Left renal pelvis (tissue), 4 donors: ENCODE measurements at places on chromosomes 12 and 14. TPM values are rescaled to one million over a fixed set of nuclear protein-coding genes. Genes with fewer than 3 reads are reported as not detected.

DNA sequence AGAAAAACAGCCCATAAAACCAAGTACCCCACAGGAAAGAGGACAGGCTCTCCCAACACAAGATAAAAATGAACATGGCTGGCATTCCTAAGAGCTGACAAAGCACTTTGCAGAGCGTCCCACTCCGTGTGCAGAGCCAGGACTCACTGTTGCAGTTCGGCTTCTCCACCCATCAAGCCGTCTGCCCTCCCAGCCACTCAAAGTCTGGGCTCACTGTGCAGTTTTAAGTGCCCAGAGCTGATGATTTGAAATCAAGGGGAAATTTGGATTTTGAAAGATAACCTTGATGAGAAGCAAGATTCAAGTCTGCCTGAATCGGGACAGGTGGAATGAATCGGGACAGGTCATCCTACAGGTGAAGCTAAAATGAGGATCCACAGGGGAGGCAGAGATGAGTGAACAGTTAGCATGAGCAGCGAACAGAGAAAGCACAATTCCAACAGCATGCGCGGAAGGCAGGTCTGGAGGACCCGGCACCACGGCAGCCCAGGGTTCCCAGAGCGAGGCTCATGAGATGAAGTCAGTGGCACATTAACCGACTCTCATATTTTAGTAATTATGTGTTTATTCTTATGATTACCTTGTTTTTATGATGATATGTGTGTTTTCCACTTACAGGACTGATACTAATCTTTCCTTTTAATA, 39.8 kb upstream of the GPR68 start:
- DNase-seq: no peak

- no peak for DNase-seq
These were observed 63.7 kb upstream of the ZFP36L1 start for GRCh38 chr14:68856572-68856971.

DNA sequence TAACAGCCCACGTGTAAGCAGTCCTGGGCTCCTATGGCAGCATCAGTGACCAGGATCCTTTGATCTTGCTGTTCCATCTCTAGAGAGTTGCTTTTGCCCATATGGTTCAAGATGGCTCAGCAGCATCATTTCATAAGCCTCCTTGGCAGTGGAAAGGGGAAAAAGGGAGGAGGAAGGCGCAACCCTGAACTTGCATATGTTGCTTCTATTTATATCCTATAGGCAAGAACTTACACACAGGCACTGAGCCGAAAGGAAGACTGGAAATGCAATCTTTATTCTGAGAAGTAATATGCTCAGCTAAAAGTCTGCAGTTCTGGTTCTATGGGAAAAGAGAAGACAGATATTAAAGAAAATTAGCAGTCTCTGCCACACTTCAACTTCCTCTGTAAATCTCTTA, 167.7 kb upstream of the PLXNC1 start:
- DNase-seq: no peak

BTG1 gene
- polyA plus RNA-seq: 106 TPM
